ENCODE measurements at places on chromosomes 2 and 18. TPM values are rescaled to one million over a fixed set of nuclear protein-coding genes. Genes with fewer than 3 reads are reported as not detected.

TRIM43 gene
- total RNA-seq: not detected

HOXD12 gene
- not detected for total RNA-seq

ADGRF3 gene
- 0.27 TPM for total RNA-seq

ERMN gene
- total RNA-seq: 1.9 TPM

RGPD3 gene
- total RNA-seq: 0.28 TPM

IL36B gene
- total RNA-seq: not detected

PSTPIP2 gene
- 9.2 TPM for total RNA-seq

NEU4 gene
- 1.1 TPM for total RNA-seq

Data from endodermal cell (in vitro differentiated cells).